ENCODE measurements at places on chromosomes 5 and 9.

DNA sequence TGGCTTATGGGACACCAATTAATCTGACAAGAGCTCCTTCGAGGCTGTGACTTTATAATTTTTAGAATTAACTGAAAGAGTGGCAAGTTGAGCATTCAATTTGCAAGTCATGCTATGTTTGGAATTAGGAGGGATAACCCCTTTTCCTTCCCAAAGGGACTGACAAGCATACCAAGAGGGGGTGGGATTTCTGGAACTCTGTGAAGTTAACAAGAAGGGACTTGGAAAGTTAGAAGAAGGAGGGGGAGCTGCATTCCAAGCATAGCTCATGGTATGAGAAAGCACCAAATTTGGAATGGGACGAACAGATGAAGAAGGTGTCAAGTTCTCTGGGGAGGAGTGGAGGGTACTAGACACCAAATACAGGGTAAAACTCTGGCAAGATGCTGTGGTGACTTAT lies 8.9 kb upstream of the PALM2AKAP2 start:
- DNase-seq: peak; percentile 99

GRCh38 chr5:126486332-126486731 lies 63.1 kb downstream of the GRAMD2B start:
- no peak for DNase-seq

- no peak for DNase-seq
Observed at GRCh38 chr9:94717761-94718160, 8.7 kb upstream of the AOPEP start.

DNA sequence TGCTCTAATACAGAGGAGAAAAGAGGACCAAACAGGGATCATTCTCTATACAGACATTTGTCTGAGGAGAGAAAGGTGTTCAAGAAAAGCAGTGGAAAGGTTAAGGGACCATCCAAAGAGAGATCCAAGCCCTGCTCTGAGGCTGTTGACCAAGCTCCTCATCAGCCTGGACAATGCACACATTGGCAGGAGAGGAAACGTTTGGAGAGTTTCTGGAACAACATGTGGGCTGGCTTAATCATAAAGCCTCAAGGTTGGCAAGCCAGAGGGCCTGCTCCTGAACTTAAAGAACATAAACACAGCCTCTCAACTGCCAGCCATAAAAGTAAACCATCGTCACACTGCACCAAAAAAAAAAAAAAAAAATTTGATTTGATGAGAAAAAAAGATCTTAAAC lies 184.4 kb upstream of the SLC12A2 start:
- no peak for DNase-seq

DNA sequence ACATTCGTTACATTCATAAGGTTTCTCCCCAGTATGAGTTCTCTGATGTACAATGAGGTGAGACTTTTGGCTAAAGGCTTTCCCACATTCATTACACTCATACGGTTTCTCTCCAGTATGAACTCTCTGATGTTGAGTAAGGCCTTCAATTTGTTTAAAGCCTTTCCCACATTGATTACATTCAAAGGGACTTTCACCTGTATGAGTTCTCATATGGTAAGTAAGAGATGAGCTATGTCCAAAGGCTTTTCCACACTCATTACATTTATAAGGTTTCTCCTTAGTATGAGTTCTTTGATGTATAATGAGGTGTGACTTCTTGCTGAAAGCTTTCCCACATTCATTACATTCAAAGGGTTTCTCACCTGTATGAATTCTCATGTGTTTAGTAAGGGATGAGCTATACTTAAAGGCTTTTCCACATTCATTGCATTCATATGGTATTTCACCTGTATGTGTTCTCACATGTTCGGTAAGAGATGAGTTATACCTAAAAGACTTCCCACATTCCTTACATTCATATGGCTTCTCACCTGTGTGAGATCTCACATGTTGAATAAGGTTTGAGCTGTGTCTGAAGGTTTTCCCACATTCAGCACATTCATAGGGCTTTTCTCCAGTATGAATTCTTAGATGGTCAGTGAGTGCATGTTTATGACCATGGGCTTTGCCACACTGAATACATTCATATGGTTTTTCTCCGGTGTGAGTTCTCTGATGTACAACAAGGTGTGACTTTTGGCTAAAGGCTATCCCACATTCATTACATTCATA lies 13.5 kb downstream of the ZFP37 start:
- peak; percentile 4 for DNase-seq

Measured in fibroblast of skin of right quadriceps (primary cell).